ENCODE measurements at places on chromosomes 7 and 10.

GRCh38 chr7:150580638-150581394 is 13.6 kb downstream of the GIMAP4 start:
- no peak for DNase-seq

DNA sequence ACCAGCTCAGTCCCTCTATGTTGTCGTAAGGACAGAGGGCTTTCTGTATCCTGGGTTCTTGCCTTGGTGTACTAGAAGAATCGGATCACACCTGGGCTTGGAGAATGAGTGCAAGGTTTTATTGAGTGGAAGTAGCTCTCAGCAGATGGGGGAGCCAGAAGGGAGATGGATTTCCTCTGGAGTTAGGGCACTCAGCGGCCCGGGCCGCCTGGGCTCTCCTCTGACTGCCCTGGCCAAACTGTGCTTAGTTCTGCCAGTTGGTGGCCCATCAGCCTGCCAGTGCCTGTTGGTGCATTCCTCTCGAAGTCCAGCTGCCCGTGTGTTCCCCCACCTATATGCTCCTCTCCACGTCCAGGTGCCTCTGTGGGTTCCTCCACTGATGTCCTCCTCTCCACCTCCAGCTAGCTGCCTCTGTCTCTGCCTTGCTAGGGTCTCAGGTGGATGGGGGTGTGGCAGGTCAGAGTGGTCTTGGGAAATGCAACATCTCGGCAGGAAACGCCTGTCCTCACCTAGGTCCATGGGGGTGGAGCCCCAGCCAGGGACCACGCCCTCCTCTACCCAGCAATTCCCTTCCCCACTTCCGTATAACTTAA is 148.6 kb downstream of the PPP1R3A start:
- no peak for DNase-seq

DNA sequence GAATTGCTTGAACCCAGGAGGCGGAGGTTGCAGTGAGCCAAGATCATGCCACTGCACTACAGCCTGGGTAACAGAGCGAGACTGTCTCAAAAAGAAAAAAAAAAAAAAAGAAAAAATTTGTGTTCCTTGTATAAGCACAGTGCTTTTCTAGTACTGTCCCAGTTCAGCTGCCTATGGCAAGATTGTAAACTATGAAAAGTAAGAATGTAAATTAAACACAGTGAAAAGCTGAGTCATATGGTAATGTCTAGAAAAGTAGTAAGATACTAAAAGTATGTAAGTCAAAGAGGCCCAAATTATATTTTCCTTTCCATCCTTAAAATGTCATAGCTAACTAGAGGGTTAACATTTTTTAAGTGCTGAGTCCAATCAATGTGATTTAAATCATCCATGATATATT is 42.8 kb downstream of the RBM20 start:
- DNase-seq = no peak

DNA sequence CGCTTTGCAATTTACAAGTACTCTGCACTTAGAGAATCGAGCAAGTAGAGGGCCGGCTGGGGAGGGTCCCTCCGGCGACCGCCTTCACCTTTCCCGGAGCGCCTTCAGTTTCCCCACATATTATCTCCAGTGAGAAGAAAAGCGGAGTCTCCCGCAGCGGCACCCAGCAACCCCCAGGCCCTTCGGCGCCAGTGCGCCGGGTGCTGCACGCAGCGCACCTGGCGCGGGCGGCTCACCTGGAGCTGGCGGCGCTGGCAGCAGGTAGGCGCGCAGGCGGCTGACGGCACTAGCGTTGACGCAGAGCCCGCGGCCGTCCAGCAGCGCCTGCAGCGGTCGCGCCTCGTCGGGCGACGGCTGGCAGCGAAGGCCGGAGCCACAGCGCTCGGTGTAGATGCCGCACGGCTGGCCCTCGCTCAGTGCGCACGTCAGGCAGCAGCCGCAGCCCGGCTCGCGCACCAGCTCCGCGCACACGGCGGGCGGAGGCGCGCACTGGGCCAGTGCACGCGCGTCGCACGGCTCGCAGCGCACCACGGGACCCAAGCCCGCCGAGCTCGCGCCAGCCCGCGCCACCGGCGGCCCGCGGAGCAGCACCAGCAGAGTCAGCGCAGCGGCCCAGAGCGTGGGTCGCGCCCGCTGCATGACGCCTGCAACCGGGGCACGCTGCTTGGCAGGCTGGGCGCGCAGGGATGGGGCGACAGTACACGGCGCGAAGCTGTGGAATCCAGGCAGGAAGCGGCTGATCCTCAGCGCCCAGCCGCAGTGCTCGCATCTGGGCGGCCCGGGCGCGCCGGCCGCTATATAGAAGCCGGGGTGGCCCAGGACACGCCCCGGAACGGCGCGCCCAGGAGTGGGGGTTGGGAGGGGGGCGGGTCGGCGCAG is at the start of gene IGFBP3:
Gene IGFBP3, minus strand, starts transcription at position 771 of the 879 bp plus-strand sequence. Its CDS starts 132 bp downstream, at position 639.
- no peak for DNase-seq

- no peak for DNase-seq
Measured at GRCh38 chr10:716821-717220, 27.4 kb upstream of the DIP2C start.

DNA sequence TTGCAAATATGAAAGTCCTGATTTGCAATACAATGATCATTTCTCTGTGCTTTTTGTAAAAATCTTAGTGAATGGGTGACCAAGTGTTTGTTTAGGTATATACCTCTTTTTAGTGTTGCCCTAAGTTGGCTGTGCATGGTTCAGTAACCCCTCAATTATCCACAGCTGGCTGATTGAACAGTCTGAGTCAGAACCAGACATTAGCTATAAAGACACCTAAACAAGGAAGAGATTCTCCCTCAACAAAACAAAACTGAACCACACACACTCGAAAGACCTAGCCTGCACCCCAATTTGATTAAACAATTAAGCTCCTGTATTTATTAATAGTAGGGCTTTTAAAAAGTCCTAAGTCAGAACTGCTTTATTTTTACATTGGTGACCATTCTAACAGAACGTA is 2.8 kb downstream of the RSBN1L start:
- no peak for DNase-seq

- no peak for DNase-seq
Measured at GRCh38 chr10:43260911-43261577, 5.8 kb downstream of the RASGEF1A start.

GRCh38 chr7:95910341-95910740 is 138.0 kb downstream of the DYNC1I1 start:
- no peak for DNase-seq

GRCh38 chr7:41261080-41261479 is 441.8 kb downstream of the INHBA start:
- DNase-seq = no peak

- DNase-seq = peak; percentile 47
Measured at GRCh38 chr7:1693991-1694524, 24.0 kb downstream of the ELFN1 start.

GRCh38 chr7:87345962-87346371 is 503 bp downstream of the CROT start:
- DNase-seq = no peak

DNA sequence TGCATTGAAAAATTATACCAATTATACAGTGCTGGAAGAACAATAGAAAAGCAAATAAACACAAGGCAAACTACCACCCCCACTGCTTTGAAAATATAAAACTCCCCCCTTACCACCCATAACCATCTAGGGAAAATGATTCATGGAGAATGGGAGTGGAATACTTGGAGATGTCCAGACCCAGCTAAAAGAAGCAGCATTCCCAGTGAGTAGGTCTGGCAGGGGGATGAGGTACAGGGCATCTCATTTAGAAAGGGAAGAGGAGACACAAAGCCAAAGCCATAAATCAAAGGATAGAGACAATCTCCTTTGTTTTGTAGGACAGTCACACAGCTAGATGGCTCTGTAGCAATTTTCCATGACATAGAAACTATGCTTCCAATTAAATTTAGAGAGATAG is 36.0 kb upstream of the DGKI start:
- DNase-seq = no peak

DNA sequence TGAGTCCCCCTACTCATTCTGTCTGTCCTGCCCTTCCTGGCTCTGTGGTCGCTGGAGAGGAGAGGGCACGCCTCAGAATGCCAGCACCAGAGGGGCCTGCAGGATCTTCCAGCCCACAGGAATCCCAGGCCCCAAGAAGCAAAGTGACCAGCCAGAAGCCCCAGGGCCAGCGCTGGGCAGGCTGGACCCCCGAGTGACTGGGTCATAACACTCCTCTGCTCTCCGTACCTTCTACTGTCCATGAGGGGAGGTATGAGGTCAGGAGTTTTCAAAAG is 102.6 kb upstream of the GPR26 start:
- DNase-seq = no peak

DNA sequence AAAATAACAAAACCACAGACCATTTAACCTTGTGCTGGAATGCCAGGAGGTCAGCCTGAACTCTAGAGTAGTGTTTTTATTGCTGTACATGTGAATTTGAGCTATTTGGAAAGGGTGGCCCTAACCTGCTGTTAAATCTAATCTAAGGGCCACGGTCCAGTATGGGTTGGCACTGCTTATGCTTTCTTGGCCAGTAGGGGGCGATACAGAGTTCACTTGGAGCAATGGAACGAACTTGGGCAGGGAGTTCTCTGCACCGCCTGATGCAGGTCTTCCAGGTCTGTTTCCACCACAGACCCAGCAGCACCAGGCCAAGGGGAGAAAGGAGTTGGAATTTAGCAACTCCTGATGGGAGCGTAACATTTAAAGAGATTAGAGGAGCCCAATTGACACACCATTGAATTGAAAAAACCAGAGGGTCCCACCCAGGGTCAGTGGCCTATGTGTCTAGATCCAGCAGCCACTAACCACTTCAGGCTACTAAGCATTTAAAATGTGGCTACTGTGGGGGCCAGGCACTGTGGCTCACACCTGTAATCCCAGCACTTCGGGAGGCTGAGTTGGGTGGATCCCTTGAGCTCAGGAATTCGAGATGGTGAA is 75.7 kb upstream of the EFCAB10 start:
- peak; percentile 74 for DNase-seq

GRCh38 chr10:83673316-83673715 is 466.0 kb upstream of the GHITM start:
- no peak for DNase-seq

DNA sequence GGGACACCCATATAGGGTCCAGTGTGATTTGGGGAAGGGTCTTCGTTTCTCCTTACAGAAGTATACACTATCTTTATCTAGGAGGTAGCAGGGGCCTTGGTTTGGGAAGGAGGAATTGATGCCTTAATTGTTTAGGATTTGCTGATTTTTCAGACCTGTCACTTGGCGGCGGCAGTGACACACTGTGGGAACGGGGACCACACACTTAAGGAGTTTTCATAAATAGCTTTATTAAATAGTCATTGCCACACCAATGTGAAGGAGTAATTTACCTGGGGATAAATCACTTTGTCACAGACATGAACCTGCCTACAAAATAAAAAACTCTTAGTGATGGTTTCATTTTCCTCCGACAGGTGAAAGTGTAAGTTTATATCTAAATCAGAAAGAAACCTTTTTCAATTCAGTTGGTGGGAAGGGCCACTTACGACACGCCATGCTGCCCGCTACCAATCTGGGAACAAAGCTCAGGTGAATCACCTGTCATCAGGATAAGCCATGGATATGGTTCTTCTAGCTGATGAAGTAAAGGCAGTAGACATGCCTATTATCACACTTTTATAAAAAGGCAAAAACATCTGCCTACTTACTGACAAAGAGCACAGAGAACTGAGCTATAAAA is 12.3 kb upstream of the ENO4 start:
- DNase-seq = no peak

DNA sequence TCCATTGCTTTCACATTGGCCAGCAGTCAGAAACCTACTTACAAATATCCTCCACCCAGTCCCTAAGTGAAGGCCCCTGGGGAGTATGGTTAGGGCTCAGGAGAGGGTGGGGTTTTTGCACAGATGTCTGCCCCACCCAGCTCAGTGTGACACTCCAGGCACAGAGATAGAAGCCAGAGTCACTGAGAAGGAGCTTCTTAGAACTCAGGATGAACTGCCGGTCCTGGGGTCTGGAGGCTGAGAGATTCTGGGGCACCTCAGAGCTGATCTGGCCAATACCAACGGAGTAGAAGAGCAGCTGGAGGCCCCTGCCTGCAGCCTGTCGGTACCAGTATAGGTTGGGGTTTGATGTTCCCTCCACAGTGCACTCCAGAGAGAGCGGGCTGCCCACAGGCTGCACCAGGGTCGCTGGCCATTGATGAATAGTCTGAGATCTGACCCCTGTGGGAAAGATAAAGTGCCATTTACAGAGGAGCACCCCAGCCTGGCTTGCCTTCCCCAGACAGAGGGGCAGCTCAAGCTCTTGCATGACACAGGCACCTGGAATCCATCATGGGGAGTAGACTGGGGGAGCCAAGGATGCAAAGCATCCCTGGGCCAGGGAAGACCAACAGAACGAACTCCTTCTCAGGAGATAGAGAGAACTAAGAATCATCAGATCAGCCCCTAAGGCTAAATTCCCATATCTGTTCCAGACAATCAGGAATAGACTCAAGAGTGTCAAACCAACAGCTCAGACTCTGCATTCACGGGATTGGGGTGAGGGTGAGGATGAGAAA is 41.9 kb downstream of the PRSS2 start:
- peak; percentile 34 for DNase-seq

DNA sequence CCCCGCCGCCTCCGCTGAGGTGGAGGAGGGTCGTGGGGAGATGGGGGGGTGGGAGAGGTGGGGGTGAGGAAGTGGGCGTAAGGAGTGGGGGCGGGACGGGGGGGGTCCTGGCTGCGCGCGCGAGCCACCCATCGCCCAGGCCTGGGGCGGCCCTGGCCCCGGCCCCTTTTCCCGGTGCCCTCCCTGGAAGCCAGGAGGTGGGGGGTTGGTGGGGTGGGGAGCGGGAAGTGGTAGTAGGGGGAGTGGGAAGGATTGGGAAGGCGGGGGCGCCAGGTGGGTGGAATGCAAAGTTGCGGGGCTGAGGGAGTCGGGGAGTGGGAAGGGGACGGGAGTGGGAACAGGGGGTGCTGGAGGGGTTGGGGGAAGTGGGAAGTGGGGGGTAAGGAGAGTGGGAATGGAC is 319 bp upstream of the MMD2 start:
- DNase-seq = no peak

DNA sequence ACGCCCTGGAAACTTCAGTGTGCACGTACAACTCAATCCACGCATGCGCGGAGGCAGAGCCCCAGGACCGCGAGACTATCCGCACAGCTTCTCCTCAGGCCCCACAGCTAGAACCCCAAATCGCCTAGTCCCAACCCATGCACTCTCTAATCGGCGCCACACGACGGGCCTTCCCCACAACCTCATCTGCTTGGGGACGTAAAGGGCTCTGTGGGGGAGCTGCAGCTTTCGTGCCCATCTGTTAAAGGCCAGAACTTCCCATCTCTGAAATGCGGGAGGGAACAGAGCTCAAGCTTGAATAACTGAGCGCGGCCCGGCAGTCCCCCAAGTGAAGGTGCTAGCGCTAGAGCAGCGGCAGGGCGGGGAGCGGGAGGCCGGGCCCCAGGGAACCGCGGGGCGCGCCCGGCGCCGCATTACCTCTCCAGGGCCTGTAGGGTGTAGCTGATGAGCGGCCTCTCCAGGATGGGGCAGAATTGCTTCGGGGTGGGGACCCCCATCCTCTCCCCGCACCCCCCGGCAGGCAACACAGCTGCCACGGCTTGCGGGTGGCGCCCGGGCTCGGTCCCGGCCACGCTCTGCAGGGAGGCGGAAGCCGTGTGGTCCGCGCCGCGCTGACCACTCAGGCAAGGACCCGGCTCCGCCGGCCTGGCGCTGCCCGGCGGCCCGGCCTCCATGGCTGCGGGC is 547 bp downstream of the CRPPA start:
- DNase-seq = peak; percentile 97

All from NB4 (cell line).